ENCODE measurements at places on chromosomes 1 and 21. TPM values are rescaled to one million over a fixed set of nuclear protein-coding genes. Genes with fewer than 3 reads are reported as not detected.

The GPA33 gene
- total RNA-seq = 18.9 TPM

The HSD3B2 gene
- 0.59 TPM for total RNA-seq

GRCh38 chr1:184030433-184031091 is 7.0 kb downstream of the COLGALT2 start:
- H3K36me3 ChIP-seq = no peaks in the 10 kb centered on the region
- no peak overlapping the region for H3K27ac ChIP-seq
- DNase-seq = no peak

DNA sequence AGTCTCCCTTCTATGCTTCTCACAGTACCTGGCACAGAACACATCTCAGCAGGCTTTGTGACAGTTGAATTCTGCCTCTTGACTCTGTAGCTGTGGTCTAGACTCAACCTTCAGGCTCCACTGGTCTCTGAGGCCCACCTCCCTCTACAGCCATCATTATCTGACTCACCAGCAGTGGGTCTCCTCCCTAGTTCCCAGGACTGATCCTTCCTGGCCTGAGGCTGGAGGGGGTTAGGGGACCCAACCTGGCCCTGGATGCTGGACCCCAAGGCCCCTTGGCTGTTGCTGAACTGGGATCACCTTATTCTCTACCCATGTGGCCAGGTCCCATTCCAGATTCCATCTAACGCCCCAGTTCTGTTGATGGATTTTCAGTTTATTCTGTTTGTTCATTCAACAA is 43.1 kb upstream of the FOXO6 start:
- H3K4me1 ChIP-seq = no peaks in the 10 kb centered on the region
- no peak overlapping the region for H3K27ac ChIP-seq
- no peak for DNase-seq
- H3K27me3 ChIP-seq = peaks cover 12% of the 10 kb centered on the region
- no peaks in the 10 kb centered on the region for H3K36me3 ChIP-seq
